Left lobe of liver (tissue), 2 donors: ENCODE measurements at places on chromosomes 2 and 18. TPM values are rescaled to one million over a fixed set of nuclear protein-coding genes. Genes with fewer than 3 reads are reported as not detected.

Gene SCN3A
- total RNA-seq: not detected

Gene HNMT
- total RNA-seq: 46.2 TPM

Gene NAPG
- 11.5 TPM for total RNA-seq

Gene CTNNA2
- total RNA-seq: not detected

DNA sequence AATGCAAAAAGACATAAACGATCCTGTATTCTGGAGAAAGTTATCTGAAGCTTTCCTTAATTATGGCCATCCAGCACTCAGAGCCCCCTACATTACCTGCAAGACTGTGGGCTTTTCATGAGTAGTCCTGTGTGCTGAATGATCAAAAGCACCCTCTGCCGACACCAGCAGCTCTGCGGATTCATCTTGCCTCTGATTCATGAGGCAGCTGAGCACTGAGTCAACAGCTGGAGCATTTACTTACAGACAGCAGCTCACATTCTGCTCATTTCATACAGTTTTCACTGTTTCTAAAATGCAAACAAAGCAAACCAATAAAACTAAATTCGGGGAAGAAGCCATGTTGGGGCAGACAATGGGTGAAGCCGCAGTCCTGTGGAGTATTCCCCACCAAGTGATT is 886.5 kb downstream of the CNTNAP5 start:
- no peak for DNase-seq

GRCh38 chr2:59920961-59921360 is 632.5 kb downstream of the BCL11A start:
- no peak for DNase-seq

DNA sequence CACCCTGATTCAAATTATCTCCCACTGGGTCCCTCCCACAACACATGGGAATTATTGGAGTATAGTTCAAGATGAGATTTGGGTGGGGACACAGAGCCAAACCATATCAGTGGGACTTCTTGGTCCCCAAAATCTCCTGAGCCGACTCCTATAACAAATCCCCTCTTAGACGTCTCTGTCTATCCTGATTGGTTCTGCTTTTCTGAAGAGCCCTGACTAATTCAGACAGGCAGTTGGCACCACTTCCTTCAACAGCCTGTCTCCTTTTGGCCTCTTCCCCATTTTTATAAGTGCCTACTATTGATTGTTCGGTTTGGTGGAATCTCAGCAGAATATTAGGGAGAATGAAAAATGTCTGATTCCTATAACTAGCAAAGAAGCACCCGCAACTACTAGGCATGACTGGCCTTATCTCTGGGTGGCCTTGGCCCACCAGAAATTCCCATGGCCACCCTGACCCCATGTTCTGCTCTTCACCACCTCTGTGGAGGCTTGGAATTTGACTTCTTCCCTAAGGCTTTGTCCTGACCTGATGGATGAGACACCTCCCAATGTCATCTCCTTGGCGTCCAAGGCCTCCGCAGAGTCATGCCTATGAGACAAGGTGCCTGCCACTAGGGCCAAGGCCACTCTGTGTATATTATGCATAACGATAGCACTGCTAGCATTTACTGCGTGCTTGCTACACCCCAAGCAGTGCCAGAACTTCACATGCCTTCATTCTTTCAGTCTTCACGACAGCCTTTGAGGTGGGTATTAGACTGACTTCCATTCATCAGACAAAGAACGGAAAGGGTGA is 218.9 kb upstream of the COPS8 start:
- peak; percentile 23 for DNase-seq

DNA sequence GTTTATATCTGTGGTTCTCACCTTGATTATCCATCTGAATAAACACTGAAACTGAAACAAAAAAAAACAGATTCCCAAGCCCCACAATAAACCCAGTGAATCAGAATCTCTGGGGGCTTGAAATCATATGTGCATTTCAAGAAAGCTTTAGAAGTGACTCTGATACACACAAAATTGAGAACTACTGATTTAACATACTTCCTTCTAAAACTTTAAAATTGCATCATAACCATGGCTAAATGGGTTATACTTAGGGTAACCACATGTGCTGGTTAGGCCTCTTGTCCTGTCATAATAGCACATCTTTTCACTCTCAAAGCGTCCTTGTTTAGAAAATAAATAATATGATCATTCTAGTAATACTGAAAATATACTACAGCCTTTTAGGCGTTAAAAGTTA is 100.9 kb downstream of the ATAD2B start:
- no peak for DNase-seq

DNA sequence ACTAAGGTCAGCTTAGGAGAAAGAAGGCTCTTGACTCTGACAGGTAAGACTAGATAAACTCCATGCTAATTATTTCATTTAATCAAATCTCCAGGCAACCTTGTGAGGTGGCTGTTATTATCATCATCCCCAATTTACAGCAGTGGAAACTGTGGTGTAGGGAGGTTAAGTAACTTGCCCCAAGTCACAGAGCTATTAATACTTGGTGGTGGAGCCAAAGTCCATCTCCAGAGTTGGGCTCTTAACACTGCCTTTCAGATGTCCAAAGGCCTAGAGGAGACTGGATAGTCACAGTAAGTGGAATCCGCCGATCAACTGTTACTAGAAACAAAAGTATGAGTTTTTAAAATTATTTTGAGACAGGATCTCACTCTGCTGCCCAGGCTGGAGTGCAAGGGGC is 46.6 kb upstream of the SP3 start:
- no peak for DNase-seq

DNA sequence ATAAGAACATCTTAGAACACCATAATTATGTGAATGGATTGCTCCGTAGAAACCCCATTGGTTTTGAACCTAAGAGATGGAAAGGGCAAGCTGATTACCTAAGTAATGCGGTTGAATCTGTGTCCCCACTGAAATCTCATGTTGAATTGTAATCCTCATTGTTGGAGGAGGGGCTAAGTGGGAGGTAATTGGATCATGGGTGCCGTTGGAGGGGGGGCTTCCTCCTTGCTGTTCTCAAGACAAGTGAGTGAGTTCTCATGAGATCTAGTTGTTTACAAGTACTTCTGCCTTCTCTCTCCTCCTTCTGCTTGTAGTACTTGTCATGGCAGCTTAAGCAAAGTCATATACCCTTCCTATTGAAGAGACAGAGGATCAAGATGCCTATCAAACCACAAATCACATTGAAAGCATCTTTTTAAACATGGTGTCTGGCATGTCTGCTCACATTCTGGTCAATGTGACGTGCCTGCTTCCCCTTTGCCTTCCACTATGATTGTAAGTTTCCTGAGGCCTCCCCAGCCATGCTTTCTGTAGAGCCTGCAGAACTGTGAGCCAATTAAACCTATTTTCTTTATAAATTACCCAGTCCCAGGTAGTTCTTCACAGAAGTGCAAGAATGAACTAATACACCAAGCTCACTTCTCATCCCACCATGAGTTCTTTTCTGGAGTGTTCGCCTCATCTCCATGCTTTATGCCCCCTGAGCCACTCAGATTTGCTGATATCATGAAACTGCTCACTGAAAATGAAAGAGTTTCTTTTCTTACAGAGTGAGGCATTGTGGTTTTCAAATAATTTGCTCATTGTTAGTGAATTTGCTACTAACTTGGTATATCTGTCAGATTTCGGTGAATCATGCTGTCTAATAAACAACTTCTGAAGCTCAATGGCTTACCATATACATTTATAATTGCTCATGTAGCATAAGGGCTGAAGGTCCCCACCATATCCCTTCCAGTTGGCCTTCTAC is 23.6 kb downstream of the KCNE4 start:
- DNase-seq: no peak

DNA sequence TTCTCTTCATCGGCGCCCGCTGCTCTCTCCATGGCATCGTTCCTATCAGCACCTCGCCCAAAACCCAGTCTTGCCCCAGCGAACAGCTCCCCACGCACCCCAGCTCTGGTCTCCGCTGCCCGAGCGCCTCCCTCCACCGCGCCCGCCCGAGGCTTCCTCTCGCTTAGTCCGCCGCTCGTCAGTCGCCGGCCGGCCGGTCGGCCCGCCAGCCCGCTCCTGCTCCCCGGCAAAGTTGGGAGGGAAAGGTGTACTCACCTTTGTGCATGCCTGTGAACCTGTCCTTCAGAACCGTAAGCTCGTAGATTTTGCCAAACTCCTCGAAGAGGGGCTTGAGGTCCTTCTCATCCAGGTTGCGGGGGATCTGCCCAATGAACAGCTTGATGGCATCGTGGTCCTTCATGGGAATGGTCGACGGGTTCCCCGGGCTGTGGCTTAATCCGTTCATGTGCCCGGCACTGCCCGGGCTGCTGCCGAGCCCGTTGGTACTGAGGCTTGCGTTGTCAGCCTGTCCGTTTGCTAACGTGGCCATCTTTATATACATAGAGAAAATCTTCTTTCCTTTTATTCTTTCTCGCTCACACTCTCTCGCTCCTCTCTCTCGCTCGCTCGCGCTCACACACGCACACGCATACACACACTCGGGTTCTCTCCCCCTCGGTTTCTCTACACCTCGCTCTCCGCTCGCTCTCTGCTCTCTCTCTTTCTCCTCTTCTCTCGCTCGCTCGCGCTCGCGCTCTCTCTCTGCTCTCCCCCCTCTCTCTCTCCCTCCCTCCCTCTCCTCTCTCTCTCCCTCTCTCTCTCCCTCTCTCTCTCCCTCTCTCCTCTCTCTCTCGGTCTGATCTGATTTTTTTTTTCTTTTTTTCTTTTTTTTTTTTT is at the start of gene CELF4:
TSS of gene CELF4 (minus strand) at position 698 of the 876 bp plus-strand sequence.
- no peak for DNase-seq

- DNase-seq: no peak
These were observed 61.8 kb downstream of the NXPH2 start for GRCh38 chr2:138718405-138718804.

DNA sequence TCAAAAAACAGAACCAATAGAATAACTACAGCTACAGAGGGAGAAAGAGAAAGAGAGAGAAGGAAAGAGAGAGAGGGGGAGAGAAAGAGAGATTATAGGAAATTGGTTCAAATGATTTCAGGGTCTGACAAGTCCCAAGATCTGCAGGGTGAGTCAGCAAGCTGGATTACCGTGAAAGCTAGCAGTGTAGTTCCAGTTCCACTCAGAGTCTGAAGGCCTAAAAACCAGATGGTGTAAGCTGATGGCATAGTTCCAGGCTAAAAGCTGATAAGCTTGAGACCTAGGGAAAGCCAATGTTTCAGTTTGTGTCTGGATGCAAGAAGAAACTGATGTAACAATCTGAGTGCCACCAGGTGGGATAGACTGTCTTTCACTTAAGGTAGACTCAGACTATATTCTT is 397.7 kb downstream of the TRIB2 start:
- peak; percentile 48 for DNase-seq

GRCh38 chr18:77181950-77182707 is 49.5 kb upstream of the MBP start:
- no peak for DNase-seq

- peak; percentile 42 for DNase-seq
These were observed 29.2 kb downstream of the CROCC2 start for GRCh38 chr2:240935103-240935876.

- no peak for DNase-seq
These were observed 12.9 kb downstream of the PARD6G start for GRCh38 chr18:80234398-80234797.

DNA sequence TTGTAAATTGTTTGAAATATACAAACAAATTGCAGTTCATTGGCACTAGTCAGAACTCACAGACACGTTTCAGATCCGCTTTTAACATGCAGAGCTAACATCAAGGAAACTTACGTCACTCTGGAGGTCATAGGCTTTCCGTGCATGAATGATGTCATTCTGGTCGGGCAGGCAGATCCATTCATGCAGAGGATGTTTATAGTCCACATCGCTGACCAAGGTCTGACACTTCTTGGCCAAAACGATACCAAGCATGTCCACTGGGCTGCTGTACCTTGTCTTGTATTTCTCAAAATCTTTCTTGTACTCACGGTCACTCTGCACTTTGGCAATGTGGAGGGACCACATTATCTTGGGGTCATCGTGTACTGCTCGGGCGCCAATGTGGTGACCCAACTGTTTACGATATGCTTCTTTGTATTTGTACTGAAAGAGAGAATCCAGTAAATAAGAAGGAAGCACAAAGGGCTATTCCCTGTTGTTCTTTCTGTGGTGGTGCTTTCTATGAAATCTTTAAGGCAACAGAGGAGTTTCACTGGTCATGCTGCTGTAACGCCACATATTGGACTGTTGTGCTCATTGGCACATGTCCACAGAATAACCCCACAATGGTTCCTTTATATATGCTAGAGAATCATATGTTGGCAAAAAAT is 114.8 kb downstream of the NEB start:
- DNase-seq: no peak
